ENCODE measurements at places on chromosomes 12 and 14.

- no peak for DNase-seq
These were observed 57.7 kb upstream of the DLK1 start for GRCh38 chr14:100669011-100669412.

- DNase-seq: no peak
These were observed 151.5 kb downstream of the DERA start for GRCh38 chr12:16062611-16063010.

DNA sequence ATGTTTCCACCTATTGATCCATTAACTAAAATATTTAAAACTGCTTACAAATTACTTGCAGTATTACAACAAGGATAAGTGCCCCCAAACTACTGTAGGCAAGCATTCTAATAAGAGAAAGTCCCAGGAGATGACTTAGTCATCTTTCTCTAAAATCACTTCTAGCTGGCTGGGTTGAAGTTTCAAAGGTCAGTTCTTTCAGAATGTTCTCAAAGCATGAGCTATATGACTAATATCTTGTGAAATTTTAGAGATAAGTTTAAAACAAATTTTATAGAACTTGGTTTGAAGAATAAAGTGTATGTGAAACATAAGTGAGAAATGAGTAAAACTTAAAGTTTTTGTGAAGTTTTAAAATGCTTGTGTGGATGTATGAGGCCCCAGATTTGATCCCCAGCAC, 24.3 kb upstream of the OR6J1 start:
- no peak for DNase-seq

DNA sequence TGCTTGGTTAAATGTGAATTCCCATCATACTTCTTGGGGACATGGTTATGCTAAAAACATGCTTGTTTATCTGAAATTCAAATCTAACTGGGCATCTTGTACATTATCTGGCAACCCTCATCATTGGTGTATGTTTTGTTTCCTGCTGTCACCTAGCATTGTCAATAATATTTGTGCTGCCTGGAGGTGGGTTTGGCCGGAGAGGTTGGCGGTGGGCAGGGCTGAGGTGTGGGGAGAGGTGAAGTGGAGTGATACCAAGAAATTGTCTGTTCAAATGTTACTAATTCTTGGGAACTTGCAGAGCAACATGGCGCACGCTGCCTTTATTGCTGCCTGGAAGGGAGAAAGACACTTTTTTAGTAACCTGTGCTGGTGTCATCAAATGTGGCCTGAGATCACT, 280.5 kb downstream of the VRK1 start:
- no peak for DNase-seq

DNA sequence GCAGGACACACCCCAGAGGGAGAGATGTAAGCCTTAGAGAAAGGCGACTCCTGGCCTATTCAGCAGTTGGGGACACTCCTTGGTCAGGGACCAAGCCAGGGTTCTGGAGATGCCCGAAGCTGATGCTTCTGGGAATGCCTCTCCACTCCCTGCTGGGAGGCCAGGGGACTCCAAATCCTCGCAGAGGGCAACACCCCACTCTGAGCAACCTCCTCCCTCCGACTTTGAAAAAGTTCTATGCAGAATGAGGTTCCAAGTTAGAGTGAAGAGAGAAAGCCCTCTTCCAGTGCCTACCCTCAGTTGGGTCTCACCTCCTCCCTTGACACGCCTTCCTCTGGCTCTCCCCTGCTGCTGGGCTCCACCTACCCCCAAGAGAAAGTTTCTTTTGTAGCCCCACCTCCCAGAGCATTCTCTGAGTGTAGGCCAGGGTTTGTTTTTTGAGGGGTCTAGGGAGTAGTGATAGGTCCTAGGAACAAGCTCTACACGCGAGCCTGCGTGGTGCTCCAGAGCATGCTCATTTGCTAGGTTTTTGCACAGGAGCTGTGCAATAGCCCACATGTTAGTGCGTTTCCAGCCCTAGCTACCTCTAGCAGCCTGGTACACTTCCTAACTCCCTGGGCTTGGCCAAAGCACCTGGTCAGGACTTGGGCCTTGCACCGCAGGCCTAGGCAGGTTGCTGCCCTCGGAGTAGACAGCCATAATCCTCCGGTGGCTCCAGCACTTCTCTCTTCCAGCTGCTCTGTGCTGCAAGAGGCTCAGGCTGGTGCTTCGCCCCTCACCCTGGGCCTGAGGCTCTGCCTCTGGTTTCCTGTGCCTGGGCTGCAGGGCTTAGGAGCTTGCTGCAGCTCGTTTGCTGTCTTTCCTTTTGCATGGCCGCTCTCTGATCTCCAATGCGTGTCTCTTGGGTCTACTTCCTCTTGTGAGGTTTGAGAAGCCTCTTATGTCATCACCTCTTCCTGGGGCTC, 590 bp upstream of the CEBPE start:
- DNase-seq: no peak

- DNase-seq: no peak
These were observed 526 bp downstream of the MLXIP start for GRCh38 chr12:122079033-122079531.

- no peak for DNase-seq
These were observed 89.7 kb downstream of the NRXN3 start for GRCh38 chr14:78259831-78260230.

GRCh38 chr14:29521526-29522137, 406.0 kb downstream of the PRKD1 start:
- DNase-seq: no peak
